ENCODE measurements at places on chromosomes 1 and 21. TPM values are rescaled to one million over a fixed set of nuclear protein-coding genes. Genes with fewer than 3 reads are reported as not detected.

- DNase-seq: no peak
These were observed 99.7 kb downstream of the GLIS1 start for GRCh38 chr1:53639251-53639763.

- no peak for DNase-seq
These were observed 1054.6 kb downstream of the PLA2G4A start for GRCh38 chr1:187883356-187883755.

- no peak for DNase-seq
These were observed 79.9 kb downstream of the PRDM2 start for GRCh38 chr1:13779930-13780329.

DNA sequence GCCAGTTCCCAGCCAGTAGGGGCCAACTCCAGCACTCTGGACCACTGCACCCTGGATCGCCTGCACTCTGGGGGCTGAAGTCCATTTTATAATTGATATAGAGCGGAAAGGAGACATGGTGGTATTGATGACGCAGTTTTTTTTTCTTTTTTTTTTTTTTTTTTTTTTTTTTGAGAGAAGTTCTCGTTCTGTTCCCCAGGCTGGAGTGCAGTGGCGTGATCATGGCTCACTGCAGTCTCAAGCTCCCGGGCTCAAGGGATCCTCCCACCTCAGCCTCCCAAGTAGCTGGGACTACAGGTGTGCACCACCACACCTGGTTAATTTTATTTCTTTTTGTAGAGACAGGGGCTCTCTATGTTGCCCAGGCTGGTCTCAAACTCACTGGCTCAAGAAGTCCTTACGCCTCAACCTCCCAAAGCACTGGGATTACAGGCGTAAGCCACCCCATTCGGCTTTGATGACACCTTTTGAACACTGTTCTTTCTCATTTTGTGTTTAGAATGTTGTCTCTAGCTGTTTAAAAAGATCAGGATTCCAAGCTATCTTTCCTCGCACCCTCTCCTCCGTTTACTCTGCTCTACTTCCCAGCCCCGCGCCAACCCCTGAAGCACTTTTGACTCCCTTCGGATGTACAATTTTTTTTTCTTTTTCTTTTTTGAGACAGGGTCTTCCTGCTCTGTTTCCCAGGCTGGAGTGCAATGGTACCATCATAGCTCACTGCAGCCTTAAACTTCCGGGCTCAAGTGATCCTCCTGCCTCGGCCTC, 960 bp downstream of the MX2 start:
- no peak for DNase-seq

- DNase-seq: peak; percentile 36
These were observed 2.9 kb downstream of the LMO4 start for GRCh38 chr1:87331365-87332241.

Gene FAM177B
- not detected for total RNA-seq

Gene CELA2A
- not detected for total RNA-seq

Gene IGFN1
- total RNA-seq: not detected

DNA sequence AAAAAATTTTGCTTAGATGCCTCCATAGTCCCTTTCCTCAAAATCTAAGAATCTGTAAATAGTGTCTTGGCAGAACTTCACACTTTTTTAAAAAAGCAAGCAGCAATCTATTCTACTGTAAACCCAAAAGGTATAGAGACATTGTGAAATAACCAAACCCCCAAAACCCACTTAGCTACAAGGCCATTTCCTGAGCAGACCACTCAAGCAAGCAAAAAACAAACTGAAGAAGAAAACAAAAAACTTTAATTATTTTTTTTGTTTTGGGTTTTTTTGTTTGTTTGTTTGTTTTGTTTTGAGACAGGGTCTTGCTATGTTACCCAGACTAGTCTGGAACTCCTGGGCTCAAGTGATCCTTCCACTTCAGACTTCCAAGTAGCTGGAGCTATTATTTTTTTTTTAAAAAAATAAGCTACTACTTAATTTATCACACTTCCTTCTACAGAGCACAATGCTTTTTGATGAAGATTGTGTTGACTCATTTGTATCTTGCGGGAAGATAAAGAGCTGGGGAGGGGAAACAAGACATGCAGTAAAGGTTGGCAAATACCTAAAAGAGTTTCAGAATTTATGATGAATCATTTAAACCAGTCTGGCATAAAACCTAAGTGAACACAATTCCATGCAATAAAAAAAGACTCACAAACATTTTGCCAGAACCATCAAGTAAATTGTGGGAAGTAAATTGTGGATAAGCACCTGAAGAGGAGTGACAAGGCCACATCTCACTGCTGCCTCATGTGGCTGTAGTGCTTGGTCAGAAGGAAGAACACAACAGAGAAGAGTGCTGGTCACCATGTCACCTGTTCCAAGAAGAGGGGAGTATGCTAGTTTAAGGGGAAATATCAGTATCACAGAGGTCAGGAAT, 2.7 kb upstream of the PTPN22 start:
- no peak for DNase-seq

GRCh38 chr1:15833069-15833679, 14.3 kb upstream of the SPEN start:
- peak; percentile 34 for DNase-seq

GRCh38 chr1:46401154-46401913, 7.2 kb downstream of the FAAH start:
- DNase-seq: no peak

Gene WASF2
- total RNA-seq: 144 TPM

Gene NRDC
- total RNA-seq: 97.9 TPM

Gene CR1L
- total RNA-seq: not detected

- DNase-seq: no peak
These were observed 126.4 kb downstream of the NEK7 start for GRCh38 chr1:198283222-198283621.

GRCh38 chr1:84800090-84801073, 92.6 kb downstream of the LPAR3 start:
- DNase-seq: no peak

Gene LMOD1
- total RNA-seq: not detected

DNA sequence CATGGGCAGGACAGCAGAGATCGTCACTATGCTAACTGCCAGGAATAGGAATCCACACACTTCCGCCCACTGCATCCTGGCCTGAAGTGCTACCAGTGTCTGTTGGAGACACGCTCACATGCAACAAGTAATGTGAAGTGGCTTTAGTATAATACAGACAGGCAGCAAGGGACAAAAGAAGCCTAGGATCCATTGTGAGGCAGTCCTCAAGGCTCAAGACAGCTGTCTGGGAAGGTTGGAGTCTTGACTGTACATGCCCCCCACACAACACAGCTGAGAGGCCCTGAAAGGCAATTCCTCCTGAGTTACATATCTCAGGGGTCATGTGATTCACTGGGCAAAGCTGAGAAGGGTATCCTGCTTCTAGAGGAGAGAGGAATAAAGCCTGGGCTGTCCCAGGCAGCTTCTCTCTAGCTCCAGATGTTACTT, 39.9 kb upstream of the CD1D start:
- no peak for DNase-seq

DNA sequence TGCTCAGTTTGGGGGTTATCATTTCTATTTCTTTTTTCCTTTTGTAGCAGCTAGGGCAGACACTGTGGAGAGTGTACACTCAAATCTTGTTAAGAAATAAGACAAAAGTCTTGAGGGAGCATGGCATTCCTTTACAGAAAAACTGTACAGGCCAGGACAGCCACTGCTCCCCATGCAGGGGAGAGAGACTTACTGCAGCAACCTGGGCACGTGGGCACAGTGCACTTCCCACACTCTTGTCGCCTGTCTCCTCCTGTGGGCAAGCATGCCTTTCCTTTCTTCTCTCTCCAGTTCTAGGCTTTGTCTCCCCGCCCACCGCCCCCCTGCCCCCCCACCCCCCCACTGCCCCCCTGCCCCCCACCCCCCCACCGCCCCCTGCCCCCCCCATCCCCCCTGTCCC, 51.9 kb downstream of the PHC2 start:
- DNase-seq: no peak

Gene LCE2C
- not detected for total RNA-seq

Gene SV2A
- total RNA-seq: 4.7 TPM

Gene NPR1
- total RNA-seq: not detected

DNA sequence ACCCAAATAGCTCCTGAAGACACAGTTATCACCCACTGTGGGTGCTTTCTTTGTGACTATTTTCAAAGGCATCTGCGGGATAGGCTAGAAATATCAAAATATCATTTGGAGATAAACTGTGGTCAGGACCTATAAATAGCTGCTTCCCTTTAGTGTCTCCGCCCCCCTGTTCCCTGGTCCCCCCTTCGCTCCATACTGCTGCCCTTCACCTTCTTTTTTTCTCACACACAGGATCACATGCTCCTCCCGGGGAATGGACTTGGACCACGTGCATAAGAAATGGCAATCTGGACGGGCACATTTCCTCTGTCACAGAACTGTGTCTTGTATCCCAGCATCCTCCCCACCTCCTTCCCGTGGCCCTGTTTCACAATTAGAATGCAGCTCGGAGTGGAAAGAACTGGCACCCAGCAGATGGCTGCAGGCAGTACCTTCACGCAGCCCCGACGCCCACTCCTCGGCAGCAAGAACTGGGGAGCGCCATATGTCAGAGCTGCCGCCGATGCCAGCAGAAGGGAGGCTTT, 68.8 kb upstream of the SSX2IP start:
- DNase-seq: no peak

- DNase-seq: no peak
These were observed 31.7 kb upstream of the TMEM125 start for GRCh38 chr1:43238085-43238484.

- DNase-seq: no peak
These were observed 19.4 kb downstream of the FYB2 start for GRCh38 chr1:56799605-56800400.

Gene C1orf115
- total RNA-seq: 2.1 TPM

Gene TFF3
- not detected for total RNA-seq

Gene F13B
- total RNA-seq: not detected

DNA sequence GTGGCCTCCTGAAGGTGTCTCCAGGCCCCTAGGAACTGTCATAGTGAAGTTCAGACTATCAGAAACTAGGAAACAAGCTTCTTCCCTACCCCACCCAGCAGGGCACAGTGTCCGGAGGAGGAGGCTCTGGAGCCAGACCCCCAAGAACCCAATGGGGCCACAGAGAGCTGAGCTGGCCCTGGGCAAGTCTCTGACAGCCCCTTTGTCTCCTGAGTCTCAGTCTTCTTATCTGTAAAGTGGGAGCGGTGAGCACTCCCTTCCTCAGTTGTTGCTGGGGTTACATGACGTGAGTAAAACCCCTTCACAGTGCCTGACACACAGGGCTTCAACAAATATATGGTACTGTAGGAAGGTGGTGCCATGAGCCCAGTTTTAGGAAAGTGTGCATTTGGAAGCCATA, 675.8 kb downstream of the MATN1 start:
- DNase-seq: no peak

- no peak for DNase-seq
These were observed 386.3 kb downstream of the DISC1 start for GRCh38 chr1:232012773-232013386.
